ENCODE measurements at places on chromosomes 7 and 10. TPM values are rescaled to one million over a fixed set of nuclear protein-coding genes. Genes with fewer than 3 reads are reported as not detected.

The RPS24 gene
- 2,498 TPM for total RNA-seq

The ENTPD1 gene
- 0.06 TPM for total RNA-seq

The ANKRD22 gene
- total RNA-seq, result not detected

The SLC16A9 gene
- 11.7 TPM for total RNA-seq

The ARHGEF35 gene
- total RNA-seq, result 3.6 TPM

Measured in Daoy (cell line).